ENCODE measurements at places on chromosomes 5 and 9.

DNA sequence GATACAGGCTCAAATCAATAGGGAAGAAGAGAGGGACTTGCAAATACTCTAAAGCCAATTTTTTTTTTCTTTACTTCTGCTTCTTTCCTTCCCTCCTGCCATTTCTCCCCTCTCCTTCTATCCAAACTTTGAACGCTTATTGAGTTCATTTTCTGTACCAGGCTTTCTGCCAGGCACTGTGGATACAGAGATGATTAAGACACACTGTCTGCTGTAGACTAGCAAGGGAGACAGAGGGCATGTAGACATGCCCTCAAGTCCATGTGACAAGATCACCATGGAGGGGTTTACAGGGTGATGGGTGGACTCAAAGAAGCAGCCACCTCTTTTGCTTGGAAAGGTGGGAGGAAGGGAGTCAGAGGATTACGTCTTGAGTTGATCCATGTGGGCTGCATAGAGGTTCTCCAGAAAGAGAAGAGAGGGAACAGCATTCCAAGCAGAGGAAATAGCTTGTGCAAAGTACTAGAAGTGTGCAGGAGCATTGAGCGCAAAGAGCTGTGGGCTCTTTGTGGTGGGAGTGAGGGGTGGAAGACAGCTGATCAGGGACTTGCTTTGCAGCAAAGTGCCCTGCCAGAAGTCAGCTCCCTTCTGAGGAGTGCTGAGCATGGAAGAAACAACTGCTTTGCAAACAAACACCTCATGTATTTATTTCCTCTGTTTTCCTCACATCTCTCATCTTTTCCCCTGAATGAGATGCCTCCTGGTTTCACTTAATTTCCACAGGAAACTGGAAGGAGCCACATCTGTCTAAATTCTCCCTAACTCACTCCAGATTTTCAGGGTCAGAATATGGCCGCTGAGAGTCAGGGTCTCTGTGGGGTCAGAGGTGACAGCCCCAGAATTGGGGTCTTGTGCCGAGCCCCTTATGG is 64.4 kb upstream of the COL15A1 start:
- no peak for DNase-seq

DNA sequence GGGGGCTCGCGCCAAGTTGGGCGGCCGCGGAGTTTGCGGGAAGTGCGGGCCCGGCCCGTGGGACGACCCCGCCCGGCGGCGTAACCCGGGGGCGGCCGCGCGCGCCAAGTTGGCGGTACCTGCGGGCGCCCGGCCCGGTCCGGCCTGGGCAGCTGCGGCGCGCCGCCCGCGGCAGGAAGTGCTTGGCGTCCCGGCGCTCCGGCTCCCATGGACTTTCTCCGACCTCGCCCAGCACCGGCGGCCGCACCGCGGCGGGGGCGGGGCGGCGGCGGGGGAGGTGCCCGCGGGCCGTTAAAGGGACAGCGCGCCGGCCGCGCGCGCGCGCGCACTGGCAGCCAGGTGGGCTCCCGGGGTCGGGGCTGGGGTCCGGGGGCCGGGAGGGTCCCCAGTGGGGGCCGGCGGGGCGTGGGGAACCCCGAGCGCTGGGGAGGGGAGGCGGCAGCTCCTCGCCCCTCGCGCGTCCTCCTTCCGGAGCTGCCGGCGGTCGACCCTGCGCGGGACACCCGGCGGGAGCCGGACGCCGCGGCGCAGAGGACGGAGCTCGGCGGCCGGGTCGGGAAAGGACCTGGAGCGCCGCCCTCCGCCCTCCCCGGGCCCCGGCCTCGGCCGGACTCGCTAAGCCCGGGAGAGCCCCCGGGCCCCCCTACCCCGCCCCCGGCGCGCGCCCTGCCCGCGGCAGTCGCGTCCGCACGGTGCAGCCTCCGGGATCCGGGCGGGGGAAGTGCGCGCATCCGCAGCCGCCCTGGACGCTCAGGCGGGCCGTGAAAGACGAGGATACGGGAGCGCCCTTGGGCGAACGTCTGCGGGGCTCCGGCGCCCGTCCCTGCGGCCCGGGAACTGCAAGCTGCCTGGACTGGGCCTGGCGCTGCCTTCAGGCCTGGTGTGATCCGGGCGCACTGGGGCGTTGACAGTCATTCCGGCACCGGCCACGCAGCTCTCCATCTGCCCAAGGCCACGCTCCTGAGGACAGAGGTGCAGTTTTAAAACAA is at the start of gene NACC2:
Gene NACC2 (minus strand): TSS at position 220 of the 989 bp plus-strand sequence. CDS start 44,768 bp downstream, outside the sequence.
- DNase-seq: peak; percentile 46

DNA sequence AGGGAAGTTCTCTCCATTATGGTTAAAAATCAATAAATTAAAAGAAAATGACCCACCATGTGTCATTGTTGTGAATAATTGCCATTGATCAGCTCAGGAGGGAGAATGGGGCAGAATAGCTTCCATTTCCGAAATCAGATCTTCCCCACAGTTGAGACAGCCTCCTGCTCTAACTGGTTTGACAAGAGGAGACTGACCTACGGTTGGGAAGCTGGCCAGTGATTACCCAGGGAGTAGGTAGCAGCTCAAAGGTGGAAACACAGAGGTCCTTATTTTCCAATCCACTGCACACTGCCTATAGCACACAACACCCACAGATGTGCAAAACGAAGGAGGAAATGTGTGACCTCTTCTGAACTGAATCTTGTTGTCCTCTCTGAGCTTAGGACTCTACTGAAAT is 69.0 kb upstream of the DAPK1 start:
- DNase-seq: no peak

DNA sequence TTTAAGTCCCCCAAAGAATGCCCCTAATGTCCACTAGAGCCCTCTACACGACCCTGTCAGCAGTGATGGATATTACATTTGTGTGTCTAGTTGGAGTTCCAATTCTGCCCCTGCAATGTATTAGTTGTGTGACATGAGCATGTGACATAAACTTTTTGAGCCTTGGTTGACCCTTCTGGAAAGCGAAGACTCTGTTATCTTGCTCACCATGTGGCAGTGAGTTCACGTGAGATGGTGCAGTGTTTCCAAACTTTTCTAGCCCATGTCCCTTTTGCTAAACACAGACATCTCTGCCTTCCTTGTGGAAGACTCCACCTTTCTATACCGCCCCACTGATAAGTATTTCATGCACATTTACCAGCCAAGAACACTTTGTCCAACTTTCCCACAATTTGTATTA is 87.0 kb upstream of the BOD1 start:
- no peak for DNase-seq

GRCh38 chr5:110506378-110506777 is 220.1 kb downstream of the TMEM232 start:
- no peak for DNase-seq

GRCh38 chr9:115804206-115804605 is 349.4 kb upstream of the PAPPA start:
- no peak for DNase-seq

DNA sequence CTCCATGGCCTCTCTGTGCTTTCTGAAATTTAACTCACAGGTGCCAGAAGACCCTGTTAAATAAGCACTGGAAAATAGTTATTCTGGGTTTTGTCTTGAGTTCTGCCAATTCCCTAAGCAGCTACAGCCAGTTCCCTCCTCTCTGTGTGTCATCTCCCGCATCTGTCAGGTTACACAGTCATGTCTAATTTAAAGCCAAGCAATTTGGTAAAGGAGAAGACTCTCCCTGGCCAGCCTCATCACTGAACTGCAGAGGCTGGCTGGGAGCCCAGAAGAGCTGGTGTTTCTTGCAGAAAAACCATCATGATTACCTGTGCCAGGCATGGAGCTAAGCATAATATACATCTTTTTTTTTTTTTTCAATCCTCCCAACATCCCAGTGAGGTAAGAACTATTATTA is 141.3 kb upstream of the ZNF366 start:
- no peak for DNase-seq

DNA sequence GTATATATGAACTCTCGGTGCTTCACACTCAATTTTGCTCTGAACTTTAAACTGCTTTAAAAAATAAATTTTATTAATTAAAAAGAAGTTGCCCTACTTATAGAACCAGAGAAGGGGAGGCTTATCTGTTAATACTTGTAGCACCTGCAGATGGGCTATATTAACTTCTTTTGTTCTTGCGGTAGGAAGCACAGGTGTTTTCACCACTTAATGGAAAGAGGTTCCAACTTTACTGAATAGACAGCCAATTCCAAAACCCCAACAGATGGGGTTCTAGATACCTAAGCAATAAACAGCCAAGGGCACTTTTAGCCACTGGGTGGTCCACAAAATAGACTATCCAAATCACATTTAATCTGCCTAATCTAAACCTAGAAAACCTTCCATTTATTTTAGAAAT is 65.4 kb downstream of the SSBP2 start:
- no peak for DNase-seq

GRCh38 chr5:149810856-149811255 is 80.7 kb downstream of the PPARGC1B start:
- no peak for DNase-seq

DNA sequence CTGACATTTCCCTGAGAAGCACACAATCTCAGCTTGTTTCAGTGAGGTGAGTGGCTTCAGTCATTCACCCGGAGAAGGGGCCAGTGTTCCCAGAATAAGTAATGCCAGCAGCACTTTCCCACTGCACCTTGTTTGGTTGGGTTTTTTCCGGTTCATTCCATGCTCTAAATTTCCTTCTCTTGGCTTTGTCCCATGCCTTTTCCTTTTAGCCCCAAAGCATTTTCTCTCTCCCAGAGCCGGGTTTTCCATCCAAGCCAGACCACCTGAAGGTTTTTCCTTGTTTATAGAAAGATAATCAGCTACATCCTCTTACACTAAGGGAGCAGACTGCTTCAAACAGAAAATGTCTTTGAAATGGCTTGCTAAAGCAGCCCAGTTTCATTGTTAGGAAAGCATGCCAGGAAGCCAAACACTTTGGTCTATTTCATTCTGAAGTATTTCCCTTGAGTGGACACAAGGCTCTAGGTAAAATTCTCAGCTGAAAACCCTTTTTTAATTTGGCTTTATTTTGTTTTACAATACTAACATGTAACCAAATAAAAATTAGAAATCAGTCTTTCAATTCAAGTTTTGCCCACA is 501.6 kb downstream of the DTWD2 start:
- DNase-seq: no peak

DNA sequence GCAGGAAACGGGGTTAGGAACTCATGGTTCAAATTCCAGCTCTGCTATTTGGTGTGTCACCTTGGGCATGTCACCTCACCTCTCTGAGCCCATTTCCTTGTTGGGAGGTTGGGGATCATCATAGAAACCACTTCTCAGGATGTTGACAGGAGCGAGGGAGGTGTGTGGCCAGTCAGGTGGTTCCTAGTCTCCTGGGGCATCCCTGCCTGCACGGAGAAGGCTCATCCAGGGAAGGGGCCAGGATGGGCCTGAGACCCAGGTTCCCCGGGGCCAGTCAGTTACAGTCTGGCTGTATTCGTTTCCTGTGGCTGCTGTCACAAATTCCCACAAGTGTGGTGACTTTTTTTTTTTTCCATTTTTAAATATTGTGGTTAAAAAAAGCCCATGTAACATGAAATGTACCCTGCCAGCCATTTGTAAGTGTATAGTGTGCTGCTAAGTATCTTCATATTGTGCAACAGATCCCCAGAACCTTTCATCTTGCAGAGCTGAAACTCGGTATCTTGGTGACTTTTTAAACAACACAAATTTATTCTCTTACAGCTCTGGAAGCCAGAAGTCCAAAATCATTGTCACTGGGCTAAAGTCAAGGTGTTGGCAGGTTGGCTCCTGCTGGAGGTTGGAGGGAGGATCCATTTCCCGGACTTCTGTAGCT is 78.7 kb upstream of the UNC5A start:
- DNase-seq: no peak

DNA sequence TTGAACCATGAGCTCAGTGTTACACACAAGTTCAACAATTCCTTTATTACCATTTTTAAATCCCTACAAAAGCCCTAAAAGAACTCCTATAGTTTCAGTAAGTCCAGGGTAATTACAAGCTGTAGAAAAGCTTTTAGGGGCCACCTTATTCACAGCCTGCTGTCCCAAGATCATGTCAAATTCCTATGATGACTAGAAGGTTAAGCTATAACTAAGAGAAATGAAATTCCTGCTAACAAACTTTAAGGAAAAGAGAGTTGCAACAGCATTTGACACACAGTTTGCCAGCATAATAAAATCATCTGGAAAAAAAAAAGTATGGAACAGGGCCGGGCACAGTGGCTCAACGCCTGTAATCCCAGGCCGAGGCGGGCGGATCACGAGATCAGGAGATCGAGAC is 31.5 kb downstream of the TMEM245 start:
- DNase-seq: no peak

GRCh38 chr9:97855486-97855875 is 2.5 kb downstream of the FOXE1 start:
- DNase-seq: no peak

- no peak for DNase-seq
Observed at GRCh38 chr5:119016125-119016774, 27.9 kb upstream of the DTWD2 start.

- no peak for DNase-seq
Observed at GRCh38 chr9:70340572-70340971, 73.9 kb downstream of the KLF9 start.

DNA sequence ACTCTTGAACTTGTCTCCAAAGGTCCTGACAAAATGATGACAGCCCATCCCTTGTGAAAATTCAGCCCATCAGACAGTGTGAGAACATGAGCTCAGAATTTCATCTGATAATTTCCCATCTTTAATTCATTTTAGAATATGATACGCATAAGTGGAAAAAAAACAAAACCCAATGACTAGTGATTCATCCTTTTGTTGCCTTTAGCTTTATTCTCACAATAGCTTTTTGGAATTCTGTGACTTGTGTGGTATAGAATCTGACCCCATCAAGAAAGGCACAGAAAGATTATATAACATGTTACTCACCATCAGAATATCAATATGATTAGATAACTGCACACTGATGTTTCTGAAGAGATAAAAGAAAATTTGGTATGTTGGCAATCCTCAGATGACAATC is 16.1 kb upstream of the TMED7 start:
- no peak for DNase-seq

DNA sequence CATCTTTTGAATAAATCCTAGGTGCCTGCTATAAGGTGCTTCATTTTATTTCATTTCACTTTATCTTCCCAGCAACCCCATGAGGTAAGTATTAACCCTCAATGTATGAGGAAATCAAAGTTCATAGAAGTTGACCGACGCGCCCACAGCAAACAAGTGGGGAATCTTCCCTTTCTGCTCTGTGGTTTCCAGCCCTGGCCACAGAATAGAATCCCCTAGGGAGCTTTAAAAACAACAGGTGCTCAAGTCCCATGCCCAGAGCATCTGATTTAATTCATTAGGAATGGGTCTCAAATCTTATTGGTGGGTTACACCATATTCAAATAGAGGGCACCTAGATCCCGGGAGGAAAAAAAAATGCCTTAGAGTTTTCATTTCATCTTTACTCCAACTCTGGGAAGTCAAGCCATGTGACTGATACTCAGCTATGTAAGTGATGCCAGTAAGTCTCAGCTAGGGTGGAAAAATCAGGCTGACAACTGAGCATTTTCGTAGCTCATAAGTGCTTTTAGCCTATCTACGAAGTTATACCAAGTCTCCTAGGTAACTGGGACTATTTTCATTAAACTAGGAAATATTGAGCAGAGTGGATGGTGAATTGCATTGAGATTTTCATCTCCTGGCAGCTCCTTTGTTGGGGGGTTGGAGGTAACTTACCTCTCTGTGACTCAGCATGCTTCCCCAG is 353.4 kb upstream of the SLC30A5 start:
- DNase-seq: no peak

DNA sequence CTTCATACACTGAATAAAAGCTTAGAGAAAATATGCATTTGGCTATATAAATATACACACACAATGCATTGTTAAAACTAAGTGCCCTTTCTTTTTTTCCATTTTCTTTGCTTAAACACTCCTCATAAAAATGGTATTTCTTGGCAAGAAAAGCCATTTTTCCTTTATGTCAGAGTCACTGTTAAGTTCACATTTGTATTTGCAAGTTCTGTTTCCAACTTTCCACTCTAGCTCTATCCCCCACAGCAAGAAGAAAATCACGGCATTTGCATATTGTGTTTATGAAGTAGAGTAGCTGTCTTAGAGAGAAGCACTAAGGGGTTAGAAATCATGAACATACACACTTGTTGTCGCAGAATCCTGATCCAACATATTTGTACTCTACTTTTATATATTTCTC is 662.1 kb upstream of the MEF2C start:
- DNase-seq: no peak

All from CD4-positive, alpha-beta T cell treated with Interleukin-6 for 4 hours (primary cell).